Thoracic aorta (tissue), 2 donors: ENCODE measurements at places on chromosomes 6 and 20. TPM values are rescaled to one million over a fixed set of nuclear protein-coding genes. Genes with fewer than 3 reads are reported as not detected.

DNA sequence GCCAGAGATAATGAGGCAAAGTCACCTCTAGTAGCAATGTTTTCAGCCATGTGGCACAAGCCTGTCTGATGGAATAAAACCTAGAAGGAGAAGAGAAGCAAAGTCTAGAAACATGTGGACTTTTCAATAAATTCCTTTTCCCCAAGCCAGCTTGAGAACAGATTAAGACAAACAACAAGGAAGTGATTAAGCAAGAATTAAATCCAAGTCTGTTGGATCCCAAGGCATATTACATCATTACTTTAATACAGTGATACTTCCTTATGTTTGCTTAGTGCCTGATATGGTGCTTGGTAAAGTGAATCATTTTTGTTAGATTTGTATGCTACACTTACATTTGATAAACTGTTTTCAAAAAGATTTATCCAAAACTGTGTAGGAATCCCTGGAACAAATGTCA lies 260.3 kb upstream of the FAM83B start:
- no peak overlapping the region for H3K27ac ChIP-seq
- no peak overlapping the region for H3K4me3 ChIP-seq
- H3K27me3 ChIP-seq, result no peaks in the 10 kb centered on the region
- peaks cover 4% of the 10 kb centered on the region for H3K4me1 ChIP-seq

DNA sequence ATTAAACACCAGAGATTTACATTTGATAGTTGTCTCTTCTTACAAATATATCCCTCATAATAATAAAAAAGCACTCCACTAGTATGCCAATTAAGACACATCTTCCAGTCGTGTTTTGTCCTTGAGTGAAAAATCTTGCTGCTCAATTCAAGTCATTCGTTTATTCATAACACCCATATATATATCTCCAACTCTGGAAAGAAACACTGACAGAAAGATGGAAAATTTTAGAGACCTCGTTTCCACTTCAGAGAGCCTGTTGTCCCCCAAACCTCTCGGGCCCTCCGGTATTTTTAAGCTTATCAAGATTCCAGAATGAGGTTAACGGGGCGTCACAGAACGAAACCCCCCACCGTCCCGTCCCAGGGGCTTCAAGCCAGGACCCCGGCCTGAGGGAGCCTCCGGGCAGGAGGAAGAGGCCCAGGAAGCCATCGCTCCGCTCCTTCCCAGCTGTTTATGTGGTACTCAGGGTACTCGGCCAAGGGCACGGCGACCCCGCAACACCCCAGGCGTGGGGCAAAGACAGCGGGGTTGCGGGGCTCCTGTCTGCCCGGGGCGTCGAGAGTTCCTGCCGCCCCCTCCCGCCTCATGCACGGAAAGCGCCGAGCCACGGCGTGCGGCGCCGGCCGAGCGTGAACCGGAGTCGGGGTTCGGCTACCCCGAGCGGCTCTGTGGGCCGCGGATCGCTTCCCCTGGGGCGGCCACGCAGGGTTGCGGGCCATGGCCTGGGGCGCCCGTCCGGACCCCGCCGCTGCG lies 623 bp upstream of the SNX9 start:
- peak overlapping the region; percentile 98 for H3K4me3 ChIP-seq
- H3K27ac ChIP-seq, result peak overlapping the region; percentile 98
- no peaks in the 10 kb centered on the region for H3K27me3 ChIP-seq
- no peaks in the 10 kb centered on the region for H3K36me3 ChIP-seq
- peaks cover 26% of the 10 kb centered on the region for H3K4me1 ChIP-seq
- no peak for DNase-seq

- no peak overlapping the region for H3K27ac ChIP-seq
- H3K4me1 ChIP-seq, result no peaks in the 10 kb centered on the region
- no peaks in the 10 kb centered on the region for H3K27me3 ChIP-seq
- no peaks in the 10 kb centered on the region for H3K36me3 ChIP-seq
These were observed 28.2 kb downstream of the TBC1D32 start for GRCh38 chr6:121305957-121306607.

DNA sequence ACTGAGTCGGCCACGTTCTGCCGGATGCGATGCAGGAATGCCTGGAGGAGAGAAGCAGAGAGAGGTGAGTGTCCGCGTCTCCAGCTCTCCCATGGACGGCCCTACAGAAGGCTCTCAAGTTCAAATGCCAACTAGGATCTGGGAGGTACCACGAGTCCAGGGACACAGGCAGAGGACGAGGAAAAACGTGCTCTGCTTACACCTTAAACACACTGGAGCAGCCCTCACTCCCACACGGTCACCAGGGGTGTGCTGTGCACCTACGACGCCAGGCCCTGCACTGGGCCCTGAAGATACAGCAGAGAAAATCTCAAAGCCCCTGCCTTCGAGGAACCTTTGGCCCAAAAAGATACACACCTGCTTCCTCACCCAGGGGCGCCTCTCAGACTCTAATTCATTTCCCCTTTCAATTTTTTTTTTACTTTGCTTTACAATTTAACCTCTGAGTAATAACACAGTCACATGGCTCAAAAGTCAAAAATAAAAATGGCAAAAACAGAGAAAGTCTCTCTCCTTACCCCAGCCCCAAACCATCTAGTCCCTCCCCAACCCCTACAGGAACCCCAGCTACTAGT lies 79.9 kb downstream of the PREX1 start:
- DNase-seq, result no peak
- H3K36me3 ChIP-seq, result peaks cover 19% of the 10 kb centered on the region
- H3K27ac ChIP-seq, result no peak overlapping the region
- no peak overlapping the region for H3K4me3 ChIP-seq
- H3K4me1 ChIP-seq, result no peaks in the 10 kb centered on the region

GRCh38 chr6:48169635-48170034 lies 58.6 kb upstream of the PTCHD4 start:
- no peak overlapping the region for H3K4me3 ChIP-seq
- no peak for DNase-seq
- no peaks in the 10 kb centered on the region for H3K36me3 ChIP-seq
- no peak overlapping the region for H3K27ac ChIP-seq
- H3K4me1 ChIP-seq, result no peaks in the 10 kb centered on the region
- no peaks in the 10 kb centered on the region for H3K27me3 ChIP-seq

DNA sequence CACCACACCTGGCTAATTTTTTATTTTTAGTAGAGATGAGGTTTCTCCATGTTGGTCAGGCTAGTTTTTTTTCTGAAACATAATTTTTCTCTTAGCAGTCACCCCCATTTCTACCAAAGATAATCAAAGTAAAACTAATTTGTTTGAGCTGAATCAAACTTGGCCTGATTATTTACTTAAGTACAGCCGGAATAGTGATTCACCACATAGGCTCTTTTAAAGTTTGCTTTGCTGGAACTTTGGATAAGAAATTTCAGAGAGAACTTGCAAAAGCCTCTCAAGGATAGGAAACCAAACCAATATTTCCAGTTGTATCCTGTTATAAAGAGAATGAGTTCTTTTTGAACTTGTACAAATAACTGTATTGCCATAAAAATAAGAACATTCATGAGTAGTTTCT lies 105.0 kb upstream of the SYNCRIP start:
- H3K36me3 ChIP-seq, result no peaks in the 10 kb centered on the region
- peak overlapping the region; percentile 52 for H3K4me3 ChIP-seq
- H3K27me3 ChIP-seq, result no peaks in the 10 kb centered on the region
- peak overlapping the region; percentile 42 for H3K27ac ChIP-seq
- H3K4me1 ChIP-seq, result peaks cover 7% of the 10 kb centered on the region
- no peak for DNase-seq

- H3K27ac ChIP-seq, result no peak overlapping the region
- DNase-seq, result no peak
- no peak overlapping the region for H3K4me3 ChIP-seq
- H3K36me3 ChIP-seq, result no peaks in the 10 kb centered on the region
- H3K4me1 ChIP-seq, result no peaks in the 10 kb centered on the region
- H3K27me3 ChIP-seq, result no peaks in the 10 kb centered on the region
These were observed 5.3 kb upstream of the PCK1 start for GRCh38 chr20:57555457-57556184.

DNA sequence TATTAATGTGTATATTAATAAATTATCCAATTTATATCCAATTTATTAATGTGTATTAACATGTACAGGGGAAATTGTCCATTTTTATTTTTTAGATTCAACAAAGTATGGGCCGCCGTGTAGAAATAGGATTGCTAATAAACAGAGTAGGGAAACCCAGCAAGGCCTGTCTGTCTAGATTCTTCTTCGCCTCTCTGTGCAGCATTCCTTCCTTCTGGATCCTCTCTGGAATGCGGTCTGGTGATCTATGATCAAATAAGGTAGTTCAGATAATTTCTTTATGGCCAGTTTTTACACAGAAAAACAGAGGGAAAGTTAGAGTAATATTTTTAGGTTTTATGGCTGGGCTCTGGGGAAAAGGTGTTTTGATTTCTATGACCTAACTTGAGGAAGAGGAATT lies 19.9 kb upstream of the HFE start:
- H3K27me3 ChIP-seq, result no peaks in the 10 kb centered on the region
- no peaks in the 10 kb centered on the region for H3K4me1 ChIP-seq
- no peaks in the 10 kb centered on the region for H3K36me3 ChIP-seq
- no peak overlapping the region for H3K27ac ChIP-seq
- H3K4me3 ChIP-seq, result no peak overlapping the region

DNA sequence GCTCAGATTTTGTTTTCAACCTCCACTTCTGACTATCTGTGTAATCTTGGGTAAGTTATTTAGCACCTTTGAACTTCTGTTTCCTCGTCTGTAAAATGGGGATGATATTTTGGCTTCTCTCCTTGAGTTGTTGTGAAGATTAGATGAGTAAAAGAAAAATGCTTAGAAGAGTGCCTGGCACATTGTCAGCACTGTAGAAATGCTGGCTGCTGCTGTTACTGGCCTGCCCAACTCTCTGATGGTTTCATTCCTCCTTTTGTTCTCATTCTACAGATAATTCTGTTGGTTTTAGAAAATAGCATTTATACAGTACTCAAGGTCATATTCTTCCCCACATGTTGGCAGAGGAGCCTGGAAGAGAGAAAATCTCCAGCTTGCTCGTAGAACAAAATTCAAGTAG lies 547.2 kb upstream of the JAG1 start:
- no peaks in the 10 kb centered on the region for H3K27me3 ChIP-seq
- H3K4me1 ChIP-seq, result peaks cover 20% of the 10 kb centered on the region
- no peaks in the 10 kb centered on the region for H3K36me3 ChIP-seq
- H3K4me3 ChIP-seq, result no peak overlapping the region

DNA sequence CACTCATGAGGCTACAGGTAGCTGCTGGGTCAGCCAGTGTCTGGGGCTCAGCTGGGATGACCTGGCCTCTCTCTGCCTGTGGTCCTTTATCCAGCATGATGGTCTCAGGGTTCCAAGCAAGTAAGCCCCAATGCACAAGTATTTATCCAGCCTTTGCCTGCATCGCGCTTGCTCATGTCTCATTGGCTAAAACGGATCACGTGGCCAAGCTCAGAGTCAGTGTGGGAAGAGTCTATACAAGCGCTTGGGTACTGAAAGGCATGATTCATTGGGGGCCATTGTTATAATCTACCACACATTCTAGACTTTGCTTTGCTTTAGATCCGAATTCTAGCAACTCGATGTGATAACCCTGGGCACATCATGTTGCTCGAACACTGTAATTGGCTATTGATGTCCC lies 48.3 kb downstream of the PPP1R16B start:
- DNase-seq, result no peak
- H3K36me3 ChIP-seq, result no peaks in the 10 kb centered on the region
- H3K4me3 ChIP-seq, result no peak overlapping the region
- H3K27me3 ChIP-seq, result no peaks in the 10 kb centered on the region

- no peaks in the 10 kb centered on the region for H3K4me1 ChIP-seq
- no peak for DNase-seq
- no peak overlapping the region for H3K4me3 ChIP-seq
- H3K27ac ChIP-seq, result no peak overlapping the region
- peaks cover 5% of the 10 kb centered on the region for H3K36me3 ChIP-seq
These were observed 53.8 kb downstream of the PHF3 start for GRCh38 chr6:63689421-63689820.

DNA sequence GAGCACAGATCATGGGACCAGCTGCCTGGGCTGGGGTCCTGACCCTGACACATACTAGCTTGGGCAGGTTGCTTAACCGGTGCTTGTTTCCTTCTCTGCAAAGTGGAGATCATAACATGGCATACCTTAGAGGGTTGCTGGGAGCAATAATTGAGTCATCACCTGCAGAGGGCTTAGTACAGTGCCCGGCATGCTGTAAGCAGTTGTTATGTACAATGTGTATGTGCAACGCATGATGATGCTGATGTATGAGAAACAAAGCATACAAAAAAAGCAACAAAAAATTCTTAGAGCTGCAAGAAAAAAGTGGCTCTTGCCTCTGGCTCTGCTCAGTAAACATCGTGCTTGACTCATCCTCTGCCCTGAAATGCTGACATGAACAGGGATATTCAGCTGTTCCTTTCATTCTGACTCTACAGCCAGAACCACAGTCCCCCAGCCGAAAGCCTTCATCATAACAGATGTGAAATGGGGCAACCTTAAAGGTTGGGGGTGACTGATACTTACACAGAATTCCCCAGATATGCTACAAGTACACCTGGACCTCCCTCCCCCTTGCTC lies 91.7 kb downstream of the CLIC5 start:
- DNase-seq, result no peak
- H3K36me3 ChIP-seq, result no peaks in the 10 kb centered on the region
- H3K27ac ChIP-seq, result no peak overlapping the region
- H3K4me3 ChIP-seq, result no peak overlapping the region

GRCh38 chr6:6619021-6619794 lies 30.7 kb downstream of the LY86 start:
- H3K4me1 ChIP-seq, result no peaks in the 10 kb centered on the region
- no peak overlapping the region for H3K4me3 ChIP-seq
- H3K27me3 ChIP-seq, result no peaks in the 10 kb centered on the region
- no peak for DNase-seq
- H3K27ac ChIP-seq, result no peak overlapping the region
- H3K36me3 ChIP-seq, result no peaks in the 10 kb centered on the region

GRCh38 chr20:53399083-53399482 lies 194.6 kb downstream of the ZNF217 start:
- no peak overlapping the region for H3K4me3 ChIP-seq
- no peaks in the 10 kb centered on the region for H3K36me3 ChIP-seq
- H3K27ac ChIP-seq, result no peak overlapping the region
- no peak for DNase-seq
- H3K4me1 ChIP-seq, result no peaks in the 10 kb centered on the region

GRCh38 chr6:11381801-11382513 lies 149.5 kb upstream of the NEDD9 start:
- H3K27me3 ChIP-seq, result no peaks in the 10 kb centered on the region
- peaks cover 16% of the 10 kb centered on the region for H3K4me1 ChIP-seq
- H3K36me3 ChIP-seq, result no peaks in the 10 kb centered on the region
- peak overlapping the region; percentile 31 for H3K4me3 ChIP-seq
- no peak for DNase-seq

Gene SNAP25
- total RNA-seq, result 1.3 TPM

Gene PDE7B
- total RNA-seq, result 2.6 TPM

Gene SLC16A10
- total RNA-seq, result 32.4 TPM

Gene PAX1
- not detected for total RNA-seq

Gene SIRPD
- not detected for total RNA-seq

Gene ANKRD6
- 91.9 TPM for total RNA-seq

Gene KCNG1
- 0.41 TPM for total RNA-seq
